ENCODE measurements at places on chromosomes 2 and 18.

DNA sequence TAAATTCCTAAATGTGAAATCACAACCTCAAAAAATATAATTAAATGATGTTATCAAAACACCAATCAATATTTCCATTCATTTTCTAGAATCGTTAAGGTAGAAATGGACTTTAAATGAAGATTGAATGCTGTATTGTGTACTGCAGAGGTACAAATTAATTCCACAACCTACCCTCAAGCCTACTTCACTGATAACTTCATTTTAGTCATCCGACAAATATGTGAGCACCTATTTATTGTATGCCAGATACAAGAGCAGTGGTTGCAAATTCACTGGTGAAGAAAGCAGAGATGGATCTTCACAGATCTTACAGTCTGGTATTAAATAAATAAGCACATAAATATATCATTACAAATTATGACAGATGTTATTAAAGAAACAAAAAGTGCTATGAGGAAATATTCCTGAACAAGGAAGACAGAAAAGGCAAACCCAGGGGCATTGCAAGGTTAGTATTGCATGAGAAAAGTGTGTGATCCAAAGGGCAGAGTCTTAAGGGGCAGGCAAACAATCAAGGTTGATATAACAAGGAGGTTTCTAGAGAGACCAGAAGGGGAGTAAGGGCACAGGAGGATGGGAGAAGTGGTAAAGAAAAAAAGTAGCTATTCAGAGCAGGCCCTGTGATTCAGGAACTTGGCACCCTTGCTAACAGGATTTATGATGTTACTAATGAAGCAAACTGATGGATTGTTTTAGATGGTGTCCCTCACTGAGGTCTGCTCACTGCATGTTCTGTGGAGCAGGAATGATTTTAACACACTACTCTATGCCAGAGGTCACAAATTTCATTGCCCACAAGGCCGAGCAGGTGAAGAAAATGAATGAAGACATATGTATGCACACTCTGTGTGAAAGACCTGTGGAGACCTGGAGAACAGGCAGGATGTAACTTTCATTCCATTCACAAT lies 128.0 kb upstream of the CCDC150 start:
- peak; percentile 13 for DNase-seq

- no peak for DNase-seq
Measured at GRCh38 chr2:168698969-168699368, 103.5 kb upstream of the NOSTRIN start.

GRCh38 chr2:159922563-159922962 lies 124.6 kb upstream of the CD302 start:
- DNase-seq = peak; percentile 28

- no peak for DNase-seq
Measured at GRCh38 chr2:16314001-16314400, 351.6 kb downstream of the CYRIA start.

GRCh38 chr2:31075941-31076590 lies 62.2 kb downstream of the GALNT14 start:
- peak; percentile 8 for DNase-seq

GRCh38 chr2:134527381-134527780 lies 191.4 kb downstream of the TMEM163 start:
- DNase-seq = peak; percentile 3

DNA sequence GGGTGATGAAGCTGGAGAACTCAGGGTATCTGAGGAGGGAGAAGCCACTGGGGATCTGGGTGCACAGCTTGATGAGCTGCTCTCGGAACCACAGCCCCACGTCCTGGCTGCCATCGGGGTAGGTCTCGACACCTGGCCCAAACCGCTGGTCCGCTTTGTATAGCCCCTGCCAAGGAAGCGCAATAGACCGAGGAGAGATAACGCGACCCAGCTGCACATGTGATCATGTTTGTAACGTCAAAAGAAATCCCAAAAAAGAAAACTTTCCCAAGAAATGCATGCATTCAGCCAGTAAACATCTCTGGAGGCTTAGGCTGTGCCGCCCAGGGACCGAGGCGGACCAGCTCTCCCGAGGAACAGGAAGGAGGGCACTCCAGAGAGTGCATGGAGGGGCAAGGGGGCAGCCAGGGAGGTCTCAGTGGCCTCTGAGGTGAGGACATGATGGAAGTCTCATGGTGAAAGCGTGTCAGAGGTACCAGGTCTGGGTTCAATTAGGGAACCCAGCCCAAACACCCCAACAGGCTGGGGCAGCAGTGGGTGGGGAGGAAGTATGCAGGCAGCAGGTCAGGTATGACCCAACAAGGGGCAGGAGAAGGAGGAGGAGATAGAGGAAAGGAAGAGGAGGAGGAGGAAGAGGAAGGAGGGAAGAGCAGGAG lies 28.3 kb downstream of the ANKMY1 start:
- no peak for DNase-seq

All from AG10803 (cell line).